Subcutaneous preadipocyte (primary cell): ENCODE measurements at places on chromosomes 1 and 21. TPM values are rescaled to one million over a fixed set of nuclear protein-coding genes. Genes with fewer than 3 reads are reported as not detected.

The KANK4 gene
- total RNA-seq, result not detected in 2 replicates

The MAST2 gene
- total RNA-seq, result 21.3 and 31.1 TPM in 2 replicates

The SLFNL1 gene
- under 0.01 and 0.20 TPM in 2 replicates for total RNA-seq

The FAM177B gene
- not detected in 2 replicates for total RNA-seq

The LCE1E gene
- total RNA-seq, result 0.37 TPM in 1 of 2 replicates, not detected in the other

The SH2D1B gene
- total RNA-seq, result under 0.01 TPM in 2 replicates
